NCI-H446 treated with DMSO at 0.1 percent for 48 hours (cell line): ENCODE measurements at places on chromosomes 16 and 17.

DNA sequence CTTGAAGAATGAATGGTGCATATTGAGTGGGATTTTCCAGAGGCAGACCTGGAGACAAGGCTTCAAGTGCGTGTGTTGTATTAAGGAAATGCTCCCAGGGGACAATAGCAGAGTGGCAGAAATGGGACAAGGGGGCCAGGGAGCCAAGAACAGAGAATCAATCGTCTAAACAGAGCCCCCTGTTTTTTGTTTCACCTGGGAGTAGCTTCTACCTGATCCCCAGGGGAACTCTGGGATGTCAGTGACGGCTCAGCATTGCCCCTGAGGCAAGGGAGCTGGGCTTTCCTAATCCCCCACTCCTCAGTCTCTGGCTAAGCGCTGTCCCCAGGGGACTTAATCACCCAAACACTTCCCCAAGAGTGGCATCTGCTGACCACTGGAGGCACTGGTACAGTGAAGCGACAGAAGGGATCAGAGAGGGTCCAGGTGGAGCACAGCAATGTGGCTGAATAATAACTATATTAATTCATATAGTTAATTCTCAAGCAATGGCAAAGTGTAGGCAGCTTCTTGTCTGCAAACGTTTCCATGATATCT, 35.7 kb upstream of the C16orf78 start:
- no peak for DNase-seq

DNA sequence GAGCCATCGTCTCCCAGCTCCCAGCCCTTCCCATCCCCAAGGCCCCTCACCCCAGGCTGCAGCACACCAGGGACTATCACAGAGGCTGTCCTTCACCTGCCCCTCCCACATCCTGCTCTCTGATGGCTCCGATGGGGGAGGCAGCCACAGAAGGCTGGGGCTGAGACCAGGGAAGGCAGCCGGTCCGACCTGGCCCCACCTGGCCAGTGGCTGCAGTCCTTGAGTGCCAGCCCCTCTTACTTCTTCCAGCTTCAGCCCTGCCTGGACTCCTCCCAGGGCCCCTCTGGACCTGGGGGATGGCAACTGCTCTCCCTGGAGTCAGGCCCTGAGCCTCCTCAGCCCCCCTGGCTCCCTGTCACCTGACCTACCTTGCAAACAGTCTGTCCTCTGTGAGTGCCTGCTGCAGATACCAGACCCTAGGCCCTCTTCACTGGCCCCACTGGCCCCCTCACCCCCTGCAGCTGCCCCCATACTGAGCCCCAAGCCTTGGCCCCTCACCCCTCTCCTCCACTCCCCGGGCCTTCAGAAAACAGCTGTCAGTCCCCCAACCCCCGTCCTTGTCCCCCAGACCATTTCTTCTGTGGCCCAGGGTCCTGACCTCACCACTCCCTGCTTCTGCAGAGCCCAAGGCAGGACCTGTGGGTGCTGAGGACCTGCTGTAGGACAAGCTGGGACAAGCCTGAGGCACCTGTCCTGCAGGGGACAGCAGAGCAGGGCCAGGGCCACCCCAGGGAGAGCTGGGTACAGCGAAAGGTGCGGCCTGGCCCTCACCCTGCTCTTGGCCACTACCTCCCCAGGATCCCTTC, 12.6 kb upstream of the SRRM2 start:
- no peak for DNase-seq

- no peak for DNase-seq
Observed at GRCh38 chr17:11506635-11507034, 91.6 kb upstream of the DNAH9 start.

GRCh38 chr16:22297871-22298733, 893 bp downstream of the POLR3E start:
- DNase-seq: peak; percentile 87

DNA sequence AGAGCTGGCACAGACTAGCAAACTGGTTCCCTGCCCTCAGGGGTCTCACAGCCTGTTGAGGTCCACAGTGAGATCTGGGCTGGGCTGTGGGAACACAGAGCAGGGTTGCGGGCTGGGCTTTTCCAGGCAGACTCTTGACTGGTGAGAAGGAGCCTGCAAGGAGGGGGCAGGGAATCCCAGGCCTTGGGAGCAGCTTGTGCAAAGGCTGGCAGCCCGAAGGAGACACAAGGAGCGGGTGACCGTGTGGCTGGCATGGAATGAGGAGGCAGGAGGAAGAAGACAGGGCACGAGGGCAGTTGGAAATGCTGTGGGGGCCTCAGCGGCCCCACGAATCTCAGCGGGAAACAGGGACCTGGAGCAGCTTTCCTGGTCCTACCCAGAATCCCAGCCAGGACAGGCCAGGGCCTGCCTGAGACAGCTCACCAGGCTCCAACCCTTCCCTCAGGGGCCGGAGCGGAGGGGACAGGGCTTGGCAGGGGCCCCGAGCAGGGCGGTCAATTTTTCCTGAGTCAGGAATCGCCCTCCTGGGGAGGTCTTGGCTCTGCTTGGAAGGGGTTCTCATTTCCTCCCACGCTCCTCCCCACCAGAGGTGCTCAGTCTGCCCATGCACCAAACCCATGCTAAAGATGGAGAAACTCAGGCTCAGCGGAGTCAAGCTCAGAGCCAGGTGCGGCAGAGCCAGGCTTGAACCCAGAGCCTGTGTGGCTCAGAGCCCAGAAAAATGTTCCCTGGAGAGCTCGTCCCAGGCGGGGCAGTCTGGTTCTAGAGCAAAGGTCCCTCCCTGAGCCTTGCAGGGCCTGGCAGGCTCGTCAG, 9.2 kb upstream of the SNN start:
- DNase-seq: peak; percentile 59

- DNase-seq: no peak
Observed at GRCh38 chr16:2250652-2251295, 613 bp downstream of the ECI1 start.

DNA sequence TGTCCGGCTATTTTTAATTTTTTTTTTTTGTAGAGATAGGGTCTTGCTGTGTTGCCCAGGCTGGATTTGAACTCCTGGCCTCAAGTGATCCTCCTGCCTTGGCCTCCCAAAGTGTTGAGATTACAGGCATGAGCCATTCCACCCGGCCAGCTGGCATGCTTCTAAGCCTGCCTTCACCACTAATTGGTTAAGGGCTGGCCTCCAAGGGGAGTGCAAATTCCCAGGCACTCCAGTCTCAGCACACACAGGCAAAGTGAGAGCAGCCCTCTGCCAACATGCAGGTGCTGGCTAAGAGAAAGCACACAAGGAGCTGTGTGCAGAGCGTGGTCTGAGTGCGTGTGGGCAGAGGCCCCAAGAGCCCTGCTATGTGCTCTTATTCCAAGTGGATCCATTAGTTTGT, 149.8 kb upstream of the HS3ST2 start:
- DNase-seq: no peak

DNA sequence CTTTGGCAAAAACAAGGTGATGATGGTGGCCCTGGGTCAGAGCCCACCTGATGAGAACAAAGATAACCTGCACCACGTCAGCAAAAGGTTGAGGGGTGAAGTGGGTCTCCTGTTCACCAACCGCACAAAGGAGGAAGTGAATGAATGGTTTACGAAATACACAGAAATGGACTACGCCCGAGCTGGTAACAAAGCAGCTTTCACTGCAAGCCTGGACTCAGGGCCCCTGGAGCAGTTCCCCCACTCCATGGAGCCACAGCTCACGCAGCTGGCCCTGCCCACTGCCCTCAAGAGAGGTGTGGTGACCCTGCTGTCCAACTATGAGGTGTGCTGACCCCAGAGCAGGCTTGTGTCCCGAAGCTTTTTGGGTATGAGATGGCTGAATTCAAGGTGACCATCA, 29.7 kb upstream of the DLX4 start:
- no peak for DNase-seq

DNA sequence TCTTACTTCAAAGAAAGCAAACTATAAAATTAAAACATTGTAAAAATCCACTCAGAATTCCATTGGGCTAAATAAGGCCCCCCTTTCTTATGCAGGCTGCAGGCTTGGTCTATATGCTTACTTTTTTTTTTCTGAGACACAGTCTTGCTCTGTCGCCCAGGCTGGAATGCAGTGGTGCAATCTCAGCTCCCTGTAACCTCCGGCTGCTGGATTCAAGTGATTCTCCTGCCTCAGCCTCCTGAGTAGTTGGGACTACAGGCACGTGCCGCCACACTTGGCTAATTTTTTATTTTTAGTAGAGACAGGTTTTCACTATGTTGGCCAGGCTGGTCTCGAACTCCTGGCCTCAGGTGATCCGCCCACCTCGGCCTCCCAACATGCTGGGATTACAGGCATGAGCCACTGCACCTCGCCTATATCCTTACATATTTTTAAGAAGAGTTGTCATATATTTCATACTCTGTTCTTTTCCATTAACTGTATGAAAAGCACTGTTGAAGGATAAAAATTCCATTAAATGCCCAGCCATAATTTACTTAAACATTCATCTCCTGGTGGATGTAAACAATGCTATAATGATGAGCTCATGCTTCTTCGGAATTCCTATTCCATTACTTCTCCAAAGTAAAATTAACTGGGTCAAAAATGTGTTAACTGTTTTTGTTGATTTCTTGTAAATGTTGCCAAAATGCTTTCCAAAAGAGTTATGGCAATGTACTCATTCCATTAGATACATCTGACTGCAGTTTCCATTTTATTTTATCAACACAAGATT, 17.8 kb downstream of the SNN start:
- no peak for DNase-seq

DNA sequence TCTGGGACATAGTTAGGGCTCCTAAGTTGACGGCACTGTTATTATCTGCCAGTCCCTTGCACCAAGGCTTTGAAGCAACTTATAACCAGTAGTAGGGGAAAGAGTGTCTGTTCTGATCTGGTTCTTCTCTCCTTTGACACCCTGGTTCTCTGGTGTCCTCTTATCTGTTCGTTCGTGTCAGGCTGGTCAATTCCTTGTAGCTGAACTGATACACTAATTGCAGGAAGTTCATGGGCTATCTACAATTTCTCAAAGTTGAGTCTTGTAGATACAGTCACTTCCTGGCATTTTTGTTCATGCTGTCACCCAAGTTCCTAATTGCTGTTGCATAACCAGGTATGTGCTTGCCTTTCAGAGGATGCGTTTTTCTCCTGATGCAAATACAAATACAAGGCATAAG, 17.3 kb upstream of the MYO1D start:
- no peak for DNase-seq

- no peak for DNase-seq
Observed at GRCh38 chr17:64494121-64494520, 2.7 kb downstream of the POLG2 start.

GRCh38 chr17:62825182-62825581, 17.1 kb upstream of the MARCHF10 start:
- DNase-seq: no peak

DNA sequence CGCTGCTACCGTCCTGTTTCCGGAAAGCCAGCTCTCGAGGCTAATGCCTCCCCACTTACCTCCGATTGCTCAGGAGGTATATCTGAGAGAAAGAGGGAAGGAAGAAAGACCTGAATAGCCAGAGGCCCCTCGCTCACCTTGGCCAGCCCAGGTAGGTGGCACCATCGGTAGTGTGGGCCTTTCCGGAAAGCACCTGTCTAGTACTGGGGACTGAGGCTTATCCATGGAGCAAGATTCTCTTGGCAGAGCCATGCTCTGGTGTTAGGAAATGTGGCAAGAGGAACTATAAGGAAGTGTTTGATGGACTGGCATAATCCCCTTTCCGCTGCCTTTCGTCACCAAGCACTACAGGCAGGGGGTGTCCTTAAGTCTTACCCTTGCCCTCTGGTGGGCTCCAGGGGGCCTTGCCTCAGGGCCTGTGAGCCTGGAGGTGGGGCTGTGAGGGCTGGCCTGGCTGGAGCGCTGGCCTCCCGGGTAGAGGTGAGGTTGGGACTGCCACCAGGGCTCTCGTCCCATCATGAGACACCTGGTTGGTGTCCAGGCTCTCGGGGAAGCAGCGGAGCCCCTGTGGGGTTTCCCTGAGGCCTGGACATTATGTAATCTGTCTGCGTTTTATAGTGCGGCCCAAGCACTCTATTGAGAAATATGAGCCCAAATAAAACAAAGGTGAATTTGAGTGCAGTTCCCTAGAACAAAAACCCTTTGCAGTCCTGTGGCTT, 2.9 kb downstream of the CMIP start:
- no peak for DNase-seq
